OCI-LY7 (cell line): ENCODE measurements at places on chromosomes 4 and X. TPM values are rescaled to one million over a fixed set of nuclear protein-coding genes. Genes with fewer than 3 reads are reported as not detected.

Gene AGTR2
- not detected in 2 replicates for total RNA-seq

GRCh38 chrX:135497736-135498135 lies 22.7 kb upstream of the INTS6L start:
- no peak for DNase-seq

Gene CCDC110
- total RNA-seq: 12.0 and 14.0 TPM in 2 replicates

- DNase-seq: peak; percentile 34
Observed at GRCh38 chrX:79161655-79162054, 17.2 kb downstream of the GPR174 start.

Gene ASIC5
- total RNA-seq: not detected in 2 replicates

- DNase-seq: no peak
Observed at GRCh38 chr4:16532240-16532970, 306.1 kb upstream of the TAPT1 start.
